HFFc6 (cell line): ENCODE measurements at places on chromosomes 2 and 18. TPM values are rescaled to one million over a fixed set of nuclear protein-coding genes. Genes with fewer than 3 reads are reported as not detected.

DNA sequence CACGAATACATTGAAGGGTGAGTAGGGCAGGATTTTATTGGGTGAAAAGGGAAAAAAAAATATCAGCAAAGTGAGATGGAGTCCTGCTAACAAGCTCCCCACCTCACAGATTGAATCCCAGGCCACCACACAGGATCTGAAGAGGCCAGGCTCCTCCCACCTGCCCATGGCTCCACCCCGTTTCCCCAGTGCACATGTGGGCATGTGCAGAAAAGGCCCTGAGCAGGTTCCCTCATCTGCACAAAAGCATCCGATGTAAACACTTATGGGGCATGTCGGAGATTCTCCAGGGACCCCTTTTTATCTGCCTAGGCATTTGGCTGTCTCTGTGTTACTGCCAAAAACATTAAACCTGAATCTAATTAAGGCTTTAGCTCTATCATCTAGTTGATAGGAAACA, 35.2 kb downstream of the SKA1 start:
- H3K4me1 ChIP-seq, result no peaks in the 10 kb centered on the region
- no peak overlapping the region for H3K4me3 ChIP-seq
- H3K27me3 ChIP-seq, result peaks cover 12% of the 10 kb centered on the region
- no peak for DNase-seq
- no peaks in the 10 kb centered on the region for H3K36me3 ChIP-seq
- H3K27ac ChIP-seq, result no peak overlapping the region

The NGEF gene
- total RNA-seq, result not detected in 3 replicates

DNA sequence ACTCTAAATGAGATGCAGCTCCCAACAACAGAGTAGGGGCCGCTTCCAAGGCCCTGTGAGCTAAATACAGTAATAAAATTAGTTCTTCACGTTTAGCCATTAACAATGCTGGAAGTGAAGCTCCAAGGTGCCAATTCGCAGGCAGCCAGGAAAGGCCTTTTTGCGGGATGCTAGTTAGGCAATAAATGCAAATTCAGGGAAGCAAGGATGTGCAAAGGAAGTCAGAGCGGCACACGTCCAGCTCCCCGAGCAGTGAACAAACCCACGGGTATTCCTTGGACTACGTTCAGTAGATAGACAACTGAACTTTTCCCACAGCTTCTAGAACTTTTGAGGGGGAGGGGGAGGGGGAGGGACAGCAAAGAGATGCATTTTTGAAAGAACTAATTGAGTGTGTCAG, 6.9 kb downstream of the ZNF516 start:
- H3K4me3 ChIP-seq, result peak overlapping the region; percentile 98
- peaks cover 11% of the 10 kb centered on the region for H3K36me3 ChIP-seq
- peaks cover 1% of the 10 kb centered on the region for H3K27me3 ChIP-seq
- peak; percentile 41 for DNase-seq
- H3K27ac ChIP-seq, result peak overlapping the region; percentile 85

- H3K36me3 ChIP-seq, result no peaks in the 10 kb centered on the region
Measured at GRCh38 chr2:69279931-69280681, 106.9 kb downstream of the GFPT1 start.

GRCh38 chr2:40204268-40204667, 247.6 kb downstream of the SLC8A1 start:
- peak; percentile 40 for DNase-seq
- H3K27ac ChIP-seq, result peak overlapping the region; percentile 78; the same call in 1 of the 2 replicates

The NOSTRIN gene
- total RNA-seq, result not detected in 2 replicates

DNA sequence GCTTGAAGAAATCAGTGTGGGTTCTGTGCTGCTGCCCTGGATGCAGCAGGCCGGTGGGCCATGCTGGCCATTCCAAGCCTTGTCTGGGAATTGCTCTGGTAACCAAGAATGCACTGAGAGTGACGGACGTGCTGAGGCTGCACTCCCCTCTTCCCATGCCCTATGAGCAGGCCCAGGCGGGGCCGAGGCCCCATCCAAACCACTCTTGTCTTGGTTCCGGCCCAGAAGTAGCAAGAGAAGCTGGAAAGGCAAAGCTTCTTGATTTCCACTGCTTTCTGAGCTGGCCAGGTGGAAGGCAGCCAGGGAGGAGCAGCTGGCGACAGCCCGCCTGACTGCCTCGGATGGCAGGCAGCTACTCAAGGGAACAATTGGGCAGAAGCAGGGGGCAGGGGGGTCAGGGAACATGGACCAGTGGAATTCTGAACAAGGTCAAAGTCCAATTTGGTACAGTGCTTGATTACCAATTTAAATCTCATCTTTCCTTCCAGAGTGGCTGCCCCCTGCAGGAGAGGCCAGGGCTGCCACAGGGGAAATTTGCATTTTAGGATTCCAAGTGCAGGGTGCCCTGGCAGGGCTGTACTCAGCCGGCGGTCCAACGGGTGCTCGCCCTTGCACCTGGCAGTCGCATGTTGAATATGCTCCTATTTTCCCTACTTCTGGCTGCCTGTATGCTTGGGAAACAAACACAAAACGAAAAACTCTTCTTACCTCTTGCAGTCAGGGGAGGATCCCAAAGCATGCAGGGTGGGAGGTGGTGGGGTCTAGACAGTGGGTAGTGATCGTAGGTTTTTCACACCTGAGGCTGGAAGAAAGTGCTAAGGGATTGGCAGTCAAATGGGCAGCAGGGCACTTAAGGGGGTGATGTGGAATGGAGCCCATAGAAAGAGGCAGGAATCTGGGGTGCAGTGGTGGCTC, 67.3 kb downstream of the LIPG start:
- peaks cover 11% of the 10 kb centered on the region for H3K4me1 ChIP-seq
- H3K27me3 ChIP-seq, result peaks cover 46% of the 10 kb centered on the region
- DNase-seq, result no peak
- no peak overlapping the region for H3K27ac ChIP-seq

GRCh38 chr2:202700075-202700901, 65.5 kb downstream of the FAM117B start:
- no peak overlapping the region for H3K27ac ChIP-seq
- no peaks in the 10 kb centered on the region; the same call in 1 of the 2 replicates for H3K27me3 ChIP-seq
- no peaks in the 10 kb centered on the region for H3K36me3 ChIP-seq
- no peak for DNase-seq
- H3K4me1 ChIP-seq, result no peaks in the 10 kb centered on the region

DNA sequence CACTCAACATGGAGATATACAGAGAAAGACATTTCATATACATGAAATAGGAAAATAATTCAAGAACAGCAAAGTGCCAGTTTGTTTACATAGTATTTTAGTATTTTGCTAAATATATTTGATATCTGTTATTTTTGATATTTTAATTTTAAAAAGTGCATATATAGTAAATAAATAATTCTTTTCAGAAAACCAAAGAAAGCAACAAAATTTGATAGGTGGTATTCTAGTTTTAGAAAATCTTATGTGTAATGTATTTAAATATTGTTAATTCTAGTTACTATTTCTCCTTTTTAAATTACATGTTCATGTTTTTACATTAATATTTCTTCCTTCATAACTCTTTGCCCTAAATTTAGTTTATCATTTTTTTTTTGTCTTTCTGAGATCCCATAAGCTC, 34.5 kb upstream of the FAM171B start:
- H3K4me1 ChIP-seq, result no peaks in the 10 kb centered on the region
- no peak for DNase-seq
- no peak overlapping the region for H3K4me3 ChIP-seq

DNA sequence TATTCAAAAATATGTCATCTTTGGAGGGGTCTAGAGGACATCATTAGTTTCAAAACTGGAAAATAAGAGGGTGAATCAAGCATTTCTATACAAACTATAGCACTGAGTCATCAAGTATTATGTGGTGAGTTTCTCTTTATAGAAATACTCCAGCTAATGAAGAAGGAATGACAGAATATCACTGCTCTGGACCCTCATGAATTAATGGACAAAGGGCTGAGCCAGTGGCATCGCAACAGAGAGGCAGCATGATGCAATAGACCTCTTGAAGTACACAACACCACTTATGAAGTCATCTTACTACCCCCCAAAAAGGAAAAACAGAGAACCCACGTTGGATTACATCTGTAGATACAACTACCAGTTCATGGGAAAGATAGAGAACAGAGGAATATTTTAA, 27.4 kb upstream of the EIF2AK3 start:
- peaks cover 57% of the 10 kb centered on the region for H3K4me1 ChIP-seq
- DNase-seq, result peak; percentile 67
- H3K27me3 ChIP-seq, result peaks cover 7% of the 10 kb centered on the region
- H3K27ac ChIP-seq, result peak overlapping the region; percentile 89

DNA sequence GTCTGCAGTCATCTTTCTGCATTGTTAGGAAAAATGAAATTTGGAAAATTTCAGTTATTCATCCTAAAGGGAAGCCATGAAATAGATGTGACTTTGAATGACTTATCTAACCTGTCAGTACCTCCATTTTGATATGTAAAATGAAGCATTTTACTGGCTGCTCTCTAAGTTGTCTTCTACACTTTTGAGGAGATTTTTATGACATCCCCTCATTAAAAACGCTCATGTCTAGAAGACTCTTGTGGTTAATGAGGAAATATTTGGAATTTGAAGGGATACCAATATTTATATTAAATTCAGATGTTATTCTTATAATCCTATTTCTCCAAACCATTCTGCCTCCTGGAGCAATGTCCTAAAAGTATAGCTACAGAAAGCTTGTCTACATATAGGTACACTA, 73.8 kb upstream of the THUMPD2 start:
- DNase-seq, result no peak
- no peaks in the 10 kb centered on the region for H3K27me3 ChIP-seq
- H3K4me1 ChIP-seq, result peaks cover 23% of the 10 kb centered on the region
- no peak overlapping the region for H3K4me3 ChIP-seq

DNA sequence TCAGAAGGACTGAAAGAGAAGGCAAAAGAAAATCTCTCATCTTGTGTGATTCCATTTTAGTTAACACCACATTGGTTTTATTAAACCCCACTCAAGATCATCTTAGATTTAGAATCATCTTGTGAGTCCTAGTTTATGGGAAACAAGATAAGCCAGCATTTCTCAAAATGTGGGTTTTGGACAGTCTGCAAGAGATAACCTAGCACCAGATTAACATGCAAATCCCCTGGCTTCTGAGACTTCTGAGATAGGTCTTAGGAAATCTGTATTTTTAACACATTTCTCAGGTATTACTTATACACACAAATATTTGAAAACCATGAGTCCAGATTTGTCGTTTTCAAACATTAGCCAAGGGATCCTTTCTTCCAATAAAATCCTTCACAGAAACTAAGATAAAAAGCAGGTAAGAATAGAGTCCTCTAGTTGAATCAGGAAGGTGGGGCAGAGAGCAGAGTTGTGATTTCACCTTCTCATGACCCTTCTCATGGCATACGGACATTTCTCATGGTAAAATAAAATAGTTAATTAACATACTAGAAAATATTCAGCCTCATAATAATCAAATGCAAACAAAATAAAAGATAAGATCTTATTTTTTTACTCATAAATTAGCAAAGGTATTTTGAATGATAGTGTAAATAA, 287.2 kb upstream of the FN1 start:
- H3K27me3 ChIP-seq, result no peaks in the 10 kb centered on the region
- H3K27ac ChIP-seq, result no peak overlapping the region
- no peak overlapping the region for H3K4me3 ChIP-seq
- H3K4me1 ChIP-seq, result peaks cover 42% of the 10 kb centered on the region
- peaks cover 6% of the 10 kb centered on the region for H3K36me3 ChIP-seq
- DNase-seq, result no peak

The GAREM1 gene
- 0.07 to 0.31 TPM (median 0.16 TPM) in 3 replicates for total RNA-seq

The IGFBP5 gene
- 64.2 and 120 TPM in 2 replicates for total RNA-seq

The MC4R gene
- total RNA-seq, result not detected in 3 replicates

DNA sequence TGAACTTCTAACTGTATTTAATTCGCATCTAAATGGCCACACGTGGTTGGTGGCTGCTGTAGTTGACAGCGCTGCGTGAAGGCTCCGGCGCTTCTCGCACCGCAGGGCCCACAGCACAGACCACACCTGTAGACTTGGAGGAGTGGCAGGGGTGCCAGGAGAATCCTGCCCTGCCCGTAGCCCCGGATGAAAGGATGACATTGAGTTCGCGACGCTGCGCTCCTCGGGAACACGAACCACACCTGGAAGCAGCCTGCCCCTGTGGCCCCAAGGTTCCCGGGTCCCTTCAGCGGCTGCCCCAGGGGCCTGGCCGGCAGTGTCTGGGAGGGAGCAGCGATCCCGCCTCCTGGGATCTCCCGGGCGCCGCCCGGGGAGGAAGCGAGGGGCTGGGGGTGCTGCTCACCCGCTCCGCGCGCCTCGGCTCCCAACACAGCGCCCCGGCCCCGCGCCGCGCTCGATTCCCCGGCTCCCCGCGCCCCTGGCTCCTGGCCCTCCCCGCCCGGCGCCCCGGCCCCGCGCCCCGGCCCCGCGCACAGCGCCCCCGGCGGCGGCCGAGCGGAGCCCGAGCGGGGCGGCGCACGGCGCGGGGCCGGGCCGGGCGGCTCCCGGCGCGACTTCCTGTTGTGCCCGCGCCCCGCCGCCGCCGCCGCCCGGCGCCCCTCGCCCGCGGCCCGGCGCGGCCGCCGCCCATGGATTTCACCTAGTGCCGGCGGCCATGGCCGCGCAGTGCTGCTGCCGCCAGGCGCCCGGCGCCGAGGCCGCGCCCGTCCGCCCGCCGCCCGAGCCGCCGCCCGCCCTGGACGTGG, at the start of gene RNPEPL1:
Gene RNPEPL1, plus strand, starts transcription at position 613 of the 806 bp plus-strand sequence. Its CDS starts 103 bp downstream, at position 716.
- H3K27ac ChIP-seq, result peak within 1 kb of the TSS; percentile 67
- peak within 1 kb of the TSS; percentile 89 for H3K4me3 ChIP-seq
- peaks cover 2% of the 10 kb centered on the region; the same call in 1 of the 2 replicates for H3K27me3 ChIP-seq
- peaks cover 44% of the 10 kb centered on the region for H3K4me1 ChIP-seq
- peaks cover 5% of the 10 kb centered on the region for H3K36me3 ChIP-seq
- peak; percentile 28 for DNase-seq

GRCh38 chr2:127516041-127516762, 10.1 kb downstream of the IWS1 start:
- H3K36me3 ChIP-seq, result peaks cover 42% of the 10 kb centered on the region
- peak overlapping the region; percentile 33; the same call in 1 of the 2 replicates for H3K4me3 ChIP-seq
- H3K27me3 ChIP-seq, result peaks cover 2% of the 10 kb centered on the region; the same call in 1 of the 2 replicates
- H3K4me1 ChIP-seq, result peaks cover 64% of the 10 kb centered on the region

The MRPL19 gene
- total RNA-seq, result 62.1 to 67.1 TPM (median 64.9 TPM) in 3 replicates

- peaks cover 32% of the 10 kb centered on the region for H3K4me1 ChIP-seq
- H3K36me3 ChIP-seq, result peaks cover 7% of the 10 kb centered on the region
- H3K27ac ChIP-seq, result no peak overlapping the region
Measured at GRCh38 chr2:37609782-37610181, 61.7 kb downstream of the CDC42EP3 start.

DNA sequence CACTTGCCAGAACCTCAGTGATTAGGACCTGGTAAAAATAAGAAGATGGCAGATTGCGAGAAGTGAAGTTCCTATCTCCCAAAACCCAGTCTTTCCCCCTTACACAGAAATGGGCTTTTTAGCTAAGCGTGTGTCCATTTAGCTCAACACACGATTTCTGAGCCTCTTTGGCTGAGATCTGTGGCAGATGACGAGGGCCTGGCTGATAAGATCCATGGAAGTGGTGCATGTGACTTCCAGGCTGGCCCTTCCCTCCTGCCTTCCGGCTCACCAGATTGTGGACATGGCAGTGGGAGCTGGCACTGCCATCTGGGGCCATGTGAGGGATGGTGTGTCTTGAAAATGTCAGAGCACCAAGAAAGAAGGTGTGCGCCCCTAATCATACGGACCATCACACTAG, 41.0 kb upstream of the ZFP36L2 start:
- no peak overlapping the region for H3K4me3 ChIP-seq
- H3K27ac ChIP-seq, result no peak overlapping the region
- H3K36me3 ChIP-seq, result peaks cover 5% of the 10 kb centered on the region; the same call in 1 of the 2 replicates
- no peak for DNase-seq

GRCh38 chr18:34760444-34760843, 50.3 kb downstream of the DTNA start:
- H3K4me1 ChIP-seq, result no peaks in the 10 kb centered on the region
- no peak overlapping the region for H3K4me3 ChIP-seq
